ENCODE measurements at places on chromosomes 13 and 19.

- no peak for DNase-seq
These were observed 22.4 kb upstream of the EBI3 start for GRCh38 chr19:4206818-4207484.

DNA sequence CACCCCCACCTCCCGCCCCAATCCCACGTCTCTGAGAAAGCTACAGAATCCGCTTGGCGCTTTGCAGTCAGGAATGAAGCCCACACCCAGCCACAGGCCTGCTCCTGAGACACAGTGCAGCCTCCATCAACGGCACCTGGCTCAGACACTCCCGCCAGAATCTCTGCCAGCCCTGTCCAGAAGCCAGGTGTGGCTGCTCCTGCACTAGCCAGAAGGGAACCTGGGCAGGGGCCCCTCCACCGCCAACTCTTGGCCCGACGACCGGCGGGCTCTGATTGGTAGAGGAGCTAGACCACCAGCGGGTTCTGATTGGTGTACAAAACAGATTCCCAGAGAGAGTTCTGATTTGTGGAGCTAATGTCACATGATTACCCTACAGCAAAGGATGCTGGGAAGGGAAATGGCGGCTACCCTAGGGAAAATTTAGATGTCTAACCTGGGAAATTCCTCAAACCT lies 2.9 kb upstream of the PPP6R1 start:
- DNase-seq, result no peak

DNA sequence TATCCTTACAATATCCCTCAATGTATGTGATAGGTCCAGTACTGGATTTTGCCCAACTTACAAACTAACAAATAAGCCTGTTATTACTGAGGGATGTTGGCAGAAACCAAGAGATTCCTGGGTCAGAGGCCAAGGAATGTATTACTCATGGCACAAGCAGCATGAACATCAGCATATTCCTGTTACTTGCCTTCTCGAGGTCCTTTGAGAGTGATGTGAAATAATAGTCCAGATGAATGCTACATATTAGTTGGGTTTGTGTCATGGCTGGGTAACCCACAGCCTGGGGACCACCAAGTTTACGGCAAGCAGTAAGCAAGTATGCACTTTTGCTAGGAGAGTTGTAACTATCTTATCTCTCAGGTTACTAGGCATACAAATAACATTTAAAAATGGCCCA lies 384.5 kb upstream of the GPC6 start:
- DNase-seq, result no peak

GRCh38 chr19:16327911-16328823 lies 3.5 kb downstream of the KLF2 start:
- DNase-seq, result no peak

GRCh38 chr13:31949486-31949885 lies 82.1 kb upstream of the FRY start:
- DNase-seq, result no peak

DNA sequence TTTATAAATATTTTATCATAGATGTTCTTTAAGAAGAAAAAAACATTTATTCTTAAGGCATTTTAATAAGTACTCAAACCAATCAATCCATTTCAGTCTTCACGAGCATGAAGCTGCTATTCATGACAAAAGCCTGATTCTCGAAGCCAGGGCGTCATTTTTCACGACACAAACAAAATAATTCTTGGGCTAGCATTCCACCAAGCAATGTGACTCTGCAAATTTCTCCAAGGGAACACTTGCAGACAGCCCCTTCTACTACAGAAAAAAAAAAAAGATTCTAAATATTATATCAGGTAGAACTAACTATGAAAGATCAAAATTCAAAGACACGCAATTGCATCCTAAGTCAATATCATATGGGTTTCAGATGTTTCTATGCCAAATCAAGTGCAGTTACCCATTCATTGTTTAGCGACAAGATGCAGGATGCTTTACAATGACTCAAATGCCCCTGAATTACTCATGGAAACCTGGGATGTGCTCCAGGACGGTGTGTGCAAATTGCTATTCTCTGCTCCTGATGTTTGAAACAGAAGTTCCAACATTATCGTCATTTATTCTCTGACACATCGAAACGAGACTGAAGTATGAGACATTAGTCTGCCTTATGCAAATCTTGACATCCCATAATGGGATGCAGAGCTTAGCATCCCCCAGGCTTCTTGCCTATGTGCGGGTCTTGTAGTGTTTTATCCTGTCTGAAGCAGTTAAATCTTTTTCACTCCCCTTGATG lies 517.7 kb downstream of the MYO16 start:
- DNase-seq, result no peak

GRCh38 chr19:11505504-11506100 lies at the start of gene ZNF653:
Gene ZNF653 (minus strand): TSS chr19:11505839. CDS start chr19:11505786, 53 bp downstream.
- DNase-seq, result peak; percentile 93

DNA sequence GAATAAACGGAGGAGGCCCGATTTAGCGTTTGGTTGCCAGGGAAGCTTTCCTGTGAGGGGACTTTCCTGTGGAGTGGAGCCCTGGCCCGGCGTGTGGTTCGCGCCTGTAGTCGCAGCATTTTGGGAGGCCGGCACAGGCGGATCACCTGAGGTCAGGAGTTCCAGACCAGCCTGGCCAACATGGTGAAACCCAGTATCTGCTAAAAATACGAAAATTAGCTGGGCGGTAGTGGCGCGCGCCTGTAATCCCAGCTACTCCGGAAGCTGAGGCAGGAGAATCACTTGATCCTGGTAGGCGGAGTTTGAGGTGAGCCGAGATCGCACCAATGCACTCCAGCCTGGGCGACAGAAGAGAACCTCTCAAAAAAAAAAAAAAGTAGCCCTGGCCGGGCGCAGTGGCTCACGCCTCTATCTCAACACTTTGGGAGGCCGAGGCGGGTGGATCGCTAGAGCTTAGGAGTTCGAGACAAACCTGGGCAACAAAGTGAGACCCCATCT lies 6.9 kb downstream of the KANK3 start:
- DNase-seq, result no peak

DNA sequence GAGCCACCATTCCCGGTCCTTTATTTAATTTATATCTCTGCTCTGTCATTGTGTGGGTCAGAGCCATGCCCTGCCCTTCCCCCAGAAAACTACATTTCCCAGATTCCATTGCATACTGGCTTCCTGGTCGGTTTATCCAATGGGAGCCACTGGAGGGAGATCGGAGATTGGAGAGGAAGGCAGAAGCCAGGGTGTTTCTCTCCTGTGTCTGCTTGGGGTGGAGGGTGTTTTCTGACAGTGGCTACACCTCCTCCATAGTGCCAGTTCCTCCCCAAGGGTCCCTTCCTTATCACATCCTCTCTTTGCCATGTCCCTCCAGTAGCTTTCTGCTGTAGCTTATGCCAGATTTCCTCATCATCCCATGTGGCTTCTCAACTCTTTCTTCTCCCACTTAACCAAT lies 19.0 kb downstream of the OLFM2 start:
- DNase-seq, result no peak

- DNase-seq, result no peak
These were observed 48.8 kb downstream of the ZFP14 start for GRCh38 chr19:36330216-36330615.

DNA sequence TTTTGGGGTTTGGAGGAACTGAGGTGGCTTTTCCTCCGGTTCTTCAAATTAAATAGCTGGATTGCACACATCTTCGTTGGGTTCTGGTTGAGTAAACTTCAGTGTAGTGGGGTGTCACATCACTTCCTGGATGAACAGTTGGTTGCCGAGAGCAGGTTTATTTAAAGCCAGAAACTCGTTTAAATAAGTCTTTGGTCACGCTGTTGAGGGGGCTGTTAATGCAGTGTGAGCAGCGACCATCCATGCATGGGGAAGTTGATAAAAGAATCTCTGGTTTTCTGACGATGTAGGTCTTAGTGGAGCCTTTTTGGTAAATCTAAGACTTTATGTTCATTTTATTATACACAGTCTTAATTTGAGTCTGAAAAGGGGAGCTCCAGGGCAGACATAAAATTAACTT lies 351.2 kb upstream of the ARGLU1 start:
- DNase-seq, result no peak

DNA sequence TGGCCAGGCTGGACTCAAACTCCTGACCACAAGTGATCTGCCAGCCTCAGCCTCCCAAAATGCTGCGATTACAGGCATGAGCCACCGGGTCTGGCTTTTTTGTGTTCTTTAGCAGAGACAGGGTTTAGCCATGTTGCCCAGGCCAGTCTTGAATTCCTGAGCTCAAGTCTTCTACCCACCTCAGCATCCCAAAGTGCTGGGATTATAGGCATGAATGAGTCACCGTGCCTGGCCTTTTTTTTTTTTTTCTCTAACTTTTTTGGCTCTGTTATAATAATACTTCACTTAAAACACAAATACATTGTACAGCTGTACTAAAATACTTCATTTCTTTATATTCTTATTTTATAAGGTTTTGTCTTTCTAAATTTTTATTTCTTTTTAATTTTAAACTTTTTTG lies 599.5 kb upstream of the PCDH9 start:
- DNase-seq, result no peak

- DNase-seq, result no peak
These were observed 34.3 kb upstream of the TEX29 start for GRCh38 chr13:111286162-111286561.

DNA sequence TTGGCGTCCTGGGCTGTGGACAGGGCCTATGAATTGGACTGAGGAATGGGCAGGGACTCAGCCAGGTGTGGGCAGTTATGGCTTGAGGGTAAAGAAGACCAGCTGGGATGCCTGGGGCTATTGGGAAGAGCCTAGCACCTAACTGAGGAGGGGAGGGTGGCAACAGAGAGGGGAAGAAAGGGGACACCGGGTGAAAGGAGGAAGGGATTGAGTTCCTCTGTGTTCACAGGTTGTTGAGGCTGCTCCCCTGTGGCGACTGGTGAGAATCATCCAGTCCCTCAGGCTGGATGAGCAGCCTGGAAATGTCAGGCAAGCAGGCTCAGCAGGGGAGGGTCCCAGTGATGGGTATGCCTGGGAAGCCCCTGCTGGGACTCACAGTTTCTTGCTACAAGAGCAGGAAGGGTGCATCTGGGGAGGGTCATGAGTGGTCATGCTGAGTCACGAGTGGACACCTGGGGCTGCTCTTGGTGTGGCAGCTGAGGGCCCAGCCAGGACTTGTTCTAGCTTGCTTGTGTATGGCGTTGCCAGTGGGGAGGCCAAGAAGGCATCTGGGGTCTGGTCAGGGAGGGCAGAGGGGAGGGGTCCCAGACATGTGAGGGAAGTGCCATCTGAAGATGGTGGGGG lies 1.4 kb downstream of the ZNF324 start:
- no peak for DNase-seq

DNA sequence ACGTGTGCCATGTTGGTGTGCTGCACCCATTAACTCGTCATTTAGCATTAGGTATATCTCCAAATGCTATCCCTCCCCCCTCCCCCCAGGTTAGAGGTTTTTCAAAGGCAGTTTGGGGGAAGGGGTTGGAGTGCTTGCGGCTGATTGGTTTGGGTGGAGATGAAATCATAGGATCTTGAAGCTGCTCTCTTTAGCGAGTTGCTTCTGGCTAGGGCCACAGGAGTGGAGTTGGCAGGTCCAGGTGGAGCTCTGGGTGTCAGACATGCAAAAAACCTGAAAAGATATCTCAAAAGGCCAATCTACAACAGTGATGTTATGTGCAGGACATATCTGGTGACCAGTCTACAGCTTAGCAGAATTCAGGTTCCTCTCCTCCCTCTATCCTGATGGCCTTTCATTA lies 32.6 kb upstream of the CXCL17 start:
- DNase-seq, result no peak

- DNase-seq, result no peak
These were observed 249.5 kb downstream of the DNAJC15 start for GRCh38 chr13:43272851-43273250.

GRCh38 chr13:101109005-101109404 lies 307.3 kb downstream of the NALCN start:
- DNase-seq, result no peak

DNA sequence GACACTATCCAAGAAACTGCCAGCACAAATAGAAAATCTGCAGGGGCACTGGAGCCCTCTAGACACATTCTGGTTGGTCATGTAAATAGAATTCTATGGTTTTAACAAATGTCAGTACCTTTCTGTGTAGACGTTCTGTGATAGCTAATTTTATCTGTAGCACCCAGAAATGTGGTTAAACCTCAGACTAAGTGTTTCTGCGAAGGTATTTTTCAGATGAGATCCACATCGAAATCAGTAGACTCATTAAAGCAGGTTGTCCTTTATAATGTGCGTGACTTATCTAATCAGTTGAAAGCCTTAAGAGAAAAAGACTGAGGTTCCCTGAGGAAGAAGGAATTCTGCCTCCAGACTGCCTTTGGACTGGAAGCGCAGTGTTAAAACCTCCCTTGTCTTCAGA lies 922.9 kb downstream of the EFNB2 start:
- DNase-seq, result no peak

DNA sequence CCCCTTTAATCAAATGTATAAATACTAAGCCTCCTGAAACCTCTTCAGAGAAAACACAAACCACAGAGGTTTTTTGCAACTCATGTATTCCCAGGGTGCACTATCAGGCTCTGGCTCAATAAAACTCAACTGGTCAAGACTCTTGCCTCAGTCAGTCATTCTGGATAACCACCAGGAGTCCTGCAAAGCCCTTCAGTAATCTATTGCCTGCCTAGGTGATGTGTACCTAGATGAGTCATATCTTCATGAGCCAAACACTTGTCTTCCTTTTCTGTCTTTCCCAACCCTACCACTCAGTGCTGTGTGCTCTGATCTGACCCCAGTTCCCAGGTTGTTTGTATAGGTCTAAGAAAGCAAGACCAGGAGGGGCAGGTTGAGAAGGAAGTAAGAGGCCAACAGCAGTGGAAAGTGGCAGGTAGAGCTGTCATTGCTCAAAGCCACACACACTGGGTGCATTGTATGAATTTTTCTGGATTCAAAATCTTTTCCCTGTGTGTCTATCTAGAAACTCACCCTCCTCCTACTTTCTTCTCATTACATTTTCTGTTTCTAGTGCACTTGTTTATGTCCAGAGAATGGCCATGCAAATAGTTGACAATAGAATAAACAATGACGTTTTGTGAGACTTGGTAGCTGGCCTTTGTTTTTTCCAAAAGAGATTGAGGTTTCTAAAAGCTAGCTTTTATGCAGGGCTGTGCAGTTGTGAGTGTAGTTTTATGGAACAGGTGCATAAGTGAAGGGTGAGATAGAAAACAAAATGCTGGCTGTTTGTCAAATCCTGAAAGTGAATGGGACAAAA lies 48.1 kb downstream of the PSG1 start:
- no peak for DNase-seq

GRCh38 chr13:29185926-29186325 lies 365.8 kb downstream of the MTUS2 start:
- no peak for DNase-seq

DNA sequence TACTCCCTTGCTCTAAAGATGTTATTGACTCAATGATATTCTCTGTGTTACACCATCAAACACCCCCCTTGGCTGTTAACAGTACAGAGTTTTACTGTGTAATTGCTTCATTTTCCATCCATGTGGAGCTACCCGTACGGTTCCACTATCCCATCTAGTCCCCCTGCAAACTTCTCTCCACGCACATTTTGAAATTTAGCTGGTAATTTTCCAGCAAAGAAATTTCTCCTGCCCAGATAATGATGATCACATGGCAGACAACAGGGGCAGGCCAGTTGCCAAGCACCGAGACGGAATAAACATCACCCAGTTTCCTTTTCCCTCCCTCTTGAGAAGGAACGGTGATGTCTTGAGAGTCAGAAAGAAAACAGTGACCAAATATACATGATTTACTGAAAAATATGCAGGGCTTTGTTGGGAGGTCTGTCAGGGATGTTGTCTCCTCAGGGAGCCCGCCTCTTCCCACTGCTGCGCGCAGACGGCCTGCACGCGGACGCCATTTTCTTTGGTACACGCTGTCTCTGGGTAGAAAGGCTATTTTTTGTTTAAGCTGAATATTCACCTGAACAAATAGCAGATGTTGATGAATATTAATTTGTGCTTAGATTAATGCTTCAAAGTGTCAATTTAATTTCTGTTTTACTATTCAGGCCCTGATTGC lies 109.9 kb downstream of the OLFM4 start:
- no peak for DNase-seq

GRCh38 chr19:8611877-8612806 lies 1.6 kb upstream of the ADAMTS10 start:
- no peak for DNase-seq

Data from mesothelial cell of epicardium (in vitro differentiated cells).